ENCODE measurements at places on chromosomes 7 and 10. TPM values are rescaled to one million over a fixed set of nuclear protein-coding genes. Genes with fewer than 3 reads are reported as not detected.

The WDFY4 gene
- polyA plus RNA-seq, result 2.1 TPM

The ACSM6 gene
- polyA plus RNA-seq, result 0.34 TPM

The ARL3 gene
- polyA plus RNA-seq, result 4.9 TPM

The SKIDA1 gene
- polyA plus RNA-seq, result 0.34 TPM

The DPP6 gene
- 0.68 TPM for polyA plus RNA-seq

The CYP3A7 gene
- polyA plus RNA-seq, result not detected

The AS3MT gene
- polyA plus RNA-seq, result 2.6 TPM

The TMEM120A gene
- 117 TPM for polyA plus RNA-seq

The ACTL6B gene
- polyA plus RNA-seq, result 0.09 TPM

The ANKRD7 gene
- polyA plus RNA-seq, result 0.13 TPM

The ABI1 gene
- polyA plus RNA-seq, result 22.8 TPM

The PRRT4 gene
- polyA plus RNA-seq, result 57.4 TPM

The CRYGN gene
- not detected for polyA plus RNA-seq

The GPR37 gene
- polyA plus RNA-seq, result 0.62 TPM

The MEOX2 gene
- polyA plus RNA-seq, result 1.2 TPM

The SLC26A4 gene
- 1.9 TPM for polyA plus RNA-seq

The SLC35G1 gene
- polyA plus RNA-seq, result 0.90 TPM

The OGDH gene
- 31.9 TPM for polyA plus RNA-seq

The CLDN15 gene
- polyA plus RNA-seq, result 22.9 TPM

The DDIT4 gene
- 199 TPM for polyA plus RNA-seq

The NPSR1 gene
- polyA plus RNA-seq, result not detected

The TMEM176B gene
- 9.1 TPM for polyA plus RNA-seq

The NUPR2 gene
- not detected for polyA plus RNA-seq

The GPR158 gene
- under 0.01 TPM for polyA plus RNA-seq

The EPDR1 gene
- 11.0 TPM for polyA plus RNA-seq

The CAV2 gene
- polyA plus RNA-seq, result 57.5 TPM

The GJC3 gene
- polyA plus RNA-seq, result 1.9 TPM

The UNCX gene
- not detected for polyA plus RNA-seq

The IDI1 gene
- 49.9 TPM for polyA plus RNA-seq

The OR2A42 gene
- polyA plus RNA-seq, result not detected

The TRA2A gene
- polyA plus RNA-seq, result 19.4 TPM

The BTBD16 gene
- 0.07 TPM for polyA plus RNA-seq

The CYP2C8 gene
- 1.1 TPM for polyA plus RNA-seq

The TAS2R16 gene
- polyA plus RNA-seq, result not detected

The CCL24 gene
- polyA plus RNA-seq, result 1.0 TPM

The CACNB2 gene
- polyA plus RNA-seq, result 3.4 TPM

The SH2B2 gene
- 2.4 TPM for polyA plus RNA-seq

The ZNF853 gene
- 2.7 TPM for polyA plus RNA-seq

The IFIT1B gene
- not detected for polyA plus RNA-seq

The GATA3 gene
- 2.4 TPM for polyA plus RNA-seq

The HELLS gene
- 1.3 TPM for polyA plus RNA-seq

The TEX47 gene
- not detected for polyA plus RNA-seq

The RAPGEF5 gene
- 18.0 TPM for polyA plus RNA-seq

The FAM180A gene
- polyA plus RNA-seq, result 0.07 TPM

The SMURF1 gene
- 13.9 TPM for polyA plus RNA-seq
